ENCODE measurements at places on chromosomes 2 and 18.

- no peak for DNase-seq
These were observed 1155.8 kb upstream of the CHAC2 start for GRCh38 chr2:52611759-52612158.

DNA sequence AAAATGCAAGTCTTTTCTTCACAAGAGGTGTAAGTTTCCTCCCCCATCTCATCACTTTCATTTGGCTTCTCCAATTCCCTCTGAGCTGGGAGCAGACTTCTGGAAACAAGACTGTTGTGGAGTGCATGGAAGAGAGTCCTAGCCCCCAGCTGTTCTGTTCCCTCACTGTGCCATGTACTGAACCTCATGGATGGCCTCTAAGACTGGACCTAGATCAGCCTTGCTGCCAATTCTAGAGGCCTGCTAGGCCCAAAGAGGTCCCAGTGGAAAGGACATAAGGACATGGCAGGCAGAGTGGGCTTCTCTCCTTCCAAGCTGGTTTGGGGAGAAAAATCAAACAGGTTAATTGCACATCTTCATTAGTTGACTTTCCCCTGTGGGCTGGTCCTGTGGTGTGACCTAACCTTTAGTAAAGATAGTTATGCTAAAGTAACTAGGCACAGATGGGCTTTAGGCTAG, 7.3 kb upstream of the CETN1 start:
- DNase-seq, result no peak

GRCh38 chr2:71922499-71923142, 225.0 kb downstream of the CYP26B1 start:
- no peak for DNase-seq

- no peak for DNase-seq
These were observed 63.9 kb downstream of the ZEB2 start for GRCh38 chr2:144455987-144456386.

DNA sequence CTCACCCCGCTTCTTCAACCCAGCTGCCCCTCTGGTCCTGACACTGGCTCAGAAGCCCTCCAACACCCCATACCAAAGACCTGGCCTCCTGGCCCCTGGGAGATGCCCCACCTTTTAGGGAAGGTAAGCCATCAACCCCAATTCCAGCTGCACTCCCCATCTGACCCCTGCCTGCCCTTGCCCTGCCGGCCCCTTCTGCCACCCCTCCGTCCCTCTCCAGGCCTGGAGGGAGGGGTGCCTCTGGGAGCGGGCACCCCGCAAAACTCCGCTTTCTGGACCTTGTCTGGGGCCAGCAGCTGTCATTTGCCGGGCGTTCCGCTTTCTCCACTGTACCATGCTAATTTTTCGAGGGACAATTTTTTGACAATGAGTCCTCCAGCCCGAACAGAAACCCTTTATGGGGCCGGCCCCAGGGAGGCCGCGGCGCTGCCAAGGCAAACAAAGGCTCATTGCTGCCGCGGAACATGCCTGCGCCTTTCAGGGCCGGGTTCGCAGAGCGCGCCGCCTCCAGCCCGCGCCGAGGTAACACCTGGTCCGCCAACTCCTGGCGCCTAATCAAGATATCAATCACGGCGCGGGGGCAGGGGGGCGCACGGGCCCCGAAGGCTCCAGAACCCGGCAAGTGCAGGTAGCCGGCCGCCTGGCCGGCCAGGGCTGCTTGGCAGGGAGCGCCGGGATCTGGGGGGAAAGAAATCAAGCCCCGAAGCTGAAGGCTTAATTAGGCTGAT, 96.0 kb downstream of the INHBB start:
- no peak for DNase-seq

DNA sequence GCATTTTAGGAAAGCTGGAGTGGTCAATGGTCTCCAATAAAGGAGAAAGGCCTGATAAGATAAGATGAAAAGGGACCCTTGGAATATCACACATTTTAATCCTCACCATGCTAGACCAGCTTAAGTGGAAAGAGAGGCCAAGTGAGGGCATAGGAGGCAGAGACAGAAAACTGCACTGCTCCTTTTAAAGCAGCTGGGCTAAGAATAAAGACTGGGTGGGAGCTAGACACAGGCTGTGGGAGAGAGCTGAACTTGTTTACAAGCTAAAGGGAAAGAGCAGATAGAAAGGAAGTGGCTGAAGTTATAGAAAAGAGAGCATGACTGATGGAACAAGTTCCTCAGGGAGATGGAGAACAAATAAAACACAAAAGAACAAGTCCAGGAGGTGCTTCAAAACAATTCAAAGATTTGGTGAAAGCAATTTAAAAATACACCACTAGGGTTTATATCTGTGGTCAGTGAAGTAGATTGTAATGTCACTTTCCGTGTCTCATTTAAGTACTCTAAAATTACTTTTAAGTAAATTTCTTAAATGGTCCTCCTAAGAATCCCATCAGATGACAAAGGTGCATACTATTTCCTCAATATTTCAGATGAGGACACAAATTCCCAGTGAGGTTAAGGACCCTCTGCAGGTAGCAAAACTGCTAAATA, 7.5 kb downstream of the COL5A2 start:
- no peak for DNase-seq

DNA sequence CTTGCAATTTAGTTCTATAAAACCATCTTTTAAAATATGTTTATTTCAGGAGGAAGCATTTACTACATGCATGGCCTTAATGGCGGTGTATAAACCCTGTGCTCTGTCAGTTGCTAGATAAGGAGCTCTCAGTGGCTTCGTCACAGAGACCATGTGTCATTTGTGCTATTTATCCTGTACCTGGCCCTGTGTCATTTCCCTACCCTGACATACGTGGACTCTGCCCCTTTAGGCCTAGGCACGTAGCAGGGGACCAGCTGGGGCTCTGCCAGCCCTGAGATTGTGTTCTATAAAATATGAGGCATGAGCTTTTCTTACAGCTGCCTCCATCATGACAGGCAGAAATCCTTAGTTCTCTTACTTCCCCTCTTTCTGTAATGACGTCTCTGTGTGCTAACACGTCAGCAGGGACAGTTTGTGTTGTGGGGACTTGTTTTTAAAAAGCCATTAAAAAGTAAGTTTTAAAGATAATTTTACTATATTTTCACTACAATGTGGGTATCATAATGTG, 88.0 kb downstream of the ITGB1BP1 start:
- DNase-seq, result no peak

GRCh38 chr2:33598561-33599174, 431 bp downstream of the FAM98A start:
- no peak for DNase-seq

DNA sequence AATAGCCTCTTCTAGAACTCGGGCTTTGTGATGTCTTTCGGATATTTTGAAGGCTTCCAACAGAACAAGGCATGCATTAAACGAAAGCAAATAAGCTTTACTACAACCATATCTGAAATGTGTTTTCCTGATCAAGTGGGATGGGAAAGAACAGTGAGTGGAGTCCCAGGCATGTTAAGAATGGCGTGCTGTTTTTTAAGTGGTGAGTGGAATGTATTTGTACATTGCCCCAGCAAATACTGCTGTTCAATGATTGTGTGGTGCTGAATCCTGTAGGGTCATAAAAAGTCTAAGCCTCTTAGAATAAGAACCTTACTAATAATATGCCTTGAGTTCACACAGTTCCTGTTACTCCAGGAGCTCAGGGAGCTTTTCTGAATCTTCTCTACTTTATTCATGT, 52.5 kb downstream of the POMC start:
- DNase-seq, result no peak

- DNase-seq, result peak; percentile 57
These were observed 102.4 kb upstream of the THUMPD2 start for GRCh38 chr2:39881494-39881893.

Measured in Panc1 (cell line).